ENCODE measurements at places on chromosomes 5 and 9. TPM values are rescaled to one million over a fixed set of nuclear protein-coding genes. Genes with fewer than 3 reads are reported as not detected.

The C9orf153 gene
- not detected for total RNA-seq

The LCN9 gene
- not detected for total RNA-seq

The PCDHB15 gene
- total RNA-seq = 0.27 TPM

The FST gene
- total RNA-seq = 38.6 TPM

The DDX4 gene
- total RNA-seq = not detected

The PCDHGA3 gene
- total RNA-seq = not detected

DNA sequence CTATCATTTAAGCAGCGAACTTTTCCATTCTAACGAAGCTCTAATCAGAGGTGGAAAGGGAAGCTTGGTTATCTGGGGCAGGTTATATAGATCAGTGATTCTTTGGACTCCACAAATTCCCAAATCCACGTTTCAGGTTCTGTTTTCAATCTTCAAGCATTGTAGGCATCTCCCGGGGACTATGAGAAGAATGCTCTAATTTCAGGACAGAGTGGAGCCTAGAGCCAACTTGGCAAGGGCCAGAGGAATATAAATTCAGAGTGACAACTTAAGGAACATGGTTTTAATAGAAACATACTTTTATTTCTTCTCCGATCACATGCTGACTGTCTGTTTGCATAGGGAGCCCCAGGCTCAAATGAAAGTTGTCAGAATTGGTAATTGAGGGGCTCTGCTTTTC is 514.0 kb upstream of the KLF4 start:
- DNase-seq = no peak

DNA sequence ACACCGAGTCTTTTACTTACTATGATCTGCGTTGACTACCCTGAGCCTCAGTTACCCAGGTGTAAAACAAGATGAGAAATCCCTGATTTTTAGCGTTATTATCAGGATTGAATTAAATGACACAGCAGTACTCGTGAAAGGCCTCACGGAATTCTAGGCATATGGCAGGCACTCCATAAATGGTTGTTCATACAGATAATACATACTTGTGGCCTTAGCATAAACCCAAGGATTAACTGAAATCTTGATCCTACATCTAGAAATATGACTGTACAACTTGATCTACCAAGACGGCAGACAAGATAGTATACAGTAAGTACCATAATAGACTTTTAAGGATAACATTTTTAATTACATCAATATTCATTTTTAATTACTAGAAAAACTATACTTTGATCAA is 409.8 kb downstream of the BNC2 start:
- DNase-seq = no peak

GRCh38 chr9:74953235-74953751 is 581 bp upstream of the C9orf40 start:
- DNase-seq = no peak

- DNase-seq = no peak
Observed at GRCh38 chr9:78856781-78857180, 559.9 kb downstream of the PSAT1 start.

DNA sequence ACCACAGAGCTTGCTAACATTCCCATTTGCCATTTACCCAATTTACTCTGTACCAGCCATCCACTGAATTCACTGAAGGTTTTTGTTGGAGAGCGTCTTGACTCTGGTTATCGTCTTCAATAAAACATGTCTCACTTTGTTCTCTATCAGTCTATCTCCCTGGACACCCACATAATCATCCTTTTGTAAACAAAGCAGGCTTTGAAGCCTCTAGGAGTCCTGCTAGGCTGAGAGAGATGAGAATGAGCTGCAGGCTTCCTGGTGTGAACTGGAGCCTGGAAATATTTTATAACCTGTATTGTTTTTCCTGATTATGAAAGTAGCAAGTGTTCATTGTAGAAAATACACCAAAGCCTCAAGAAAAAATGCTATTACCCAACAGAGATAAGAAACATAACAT is 140.6 kb upstream of the ZNF366 start:
- DNase-seq = no peak

GRCh38 chr9:26954050-26954508 is 2.1 kb upstream of the IFT74 start:
- no peak for DNase-seq

GRCh38 chr5:136337788-136338187 is 27.6 kb downstream of the TRPC7 start:
- DNase-seq = peak; percentile 9

DNA sequence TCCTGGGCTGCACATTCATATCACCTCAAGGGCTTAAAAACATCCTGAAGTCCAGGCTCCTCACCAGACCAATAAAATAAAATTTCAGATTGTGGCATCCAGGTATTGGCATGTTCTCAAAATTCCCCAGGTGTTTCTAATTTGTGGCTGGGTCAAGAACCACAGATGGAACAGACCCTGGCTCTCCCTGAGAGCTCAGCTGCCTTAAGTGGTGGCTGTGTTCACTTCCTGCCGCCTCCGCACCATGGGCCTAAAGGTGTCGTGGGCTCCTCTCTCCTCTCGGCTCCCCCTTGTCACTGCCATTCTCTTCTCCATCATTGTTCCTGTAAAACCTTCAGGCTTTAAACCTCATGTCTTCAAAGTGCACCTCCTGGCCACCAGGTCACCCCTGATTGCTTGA is 17.8 kb upstream of the CCNJL start:
- no peak for DNase-seq
